ENCODE measurements at places on chromosomes 12 and 14.
A peak's percentile ranks its signal among the peaks of the same experiment; 100 is the strongest.

GRCh38 chr12:57086493-57087009 lies 2.4 kb upstream of the NAB2 start:
- DNase-seq: peak; percentile 76

GRCh38 chr12:90940872-90941499 lies 14.0 kb downstream of the CCER1 start:
- peak; percentile 84 for DNase-seq

- no peak for DNase-seq
These were observed 267.3 kb upstream of the SRRM4 start for GRCh38 chr12:118714051-118714460.

- no peak for DNase-seq
These were observed 18.5 kb upstream of the GPRC5A start for GRCh38 chr12:12872934-12873275.

- no peak for DNase-seq
These were observed 39.1 kb downstream of the CORO1C start for GRCh38 chr12:108691998-108692808.

GRCh38 chr14:97106166-97106565 lies 309.0 kb downstream of the VRK1 start:
- DNase-seq: no peak

- DNase-seq: peak; percentile 70
These were observed 86.3 kb downstream of the VWF start for GRCh38 chr12:6038160-6038559.

DNA sequence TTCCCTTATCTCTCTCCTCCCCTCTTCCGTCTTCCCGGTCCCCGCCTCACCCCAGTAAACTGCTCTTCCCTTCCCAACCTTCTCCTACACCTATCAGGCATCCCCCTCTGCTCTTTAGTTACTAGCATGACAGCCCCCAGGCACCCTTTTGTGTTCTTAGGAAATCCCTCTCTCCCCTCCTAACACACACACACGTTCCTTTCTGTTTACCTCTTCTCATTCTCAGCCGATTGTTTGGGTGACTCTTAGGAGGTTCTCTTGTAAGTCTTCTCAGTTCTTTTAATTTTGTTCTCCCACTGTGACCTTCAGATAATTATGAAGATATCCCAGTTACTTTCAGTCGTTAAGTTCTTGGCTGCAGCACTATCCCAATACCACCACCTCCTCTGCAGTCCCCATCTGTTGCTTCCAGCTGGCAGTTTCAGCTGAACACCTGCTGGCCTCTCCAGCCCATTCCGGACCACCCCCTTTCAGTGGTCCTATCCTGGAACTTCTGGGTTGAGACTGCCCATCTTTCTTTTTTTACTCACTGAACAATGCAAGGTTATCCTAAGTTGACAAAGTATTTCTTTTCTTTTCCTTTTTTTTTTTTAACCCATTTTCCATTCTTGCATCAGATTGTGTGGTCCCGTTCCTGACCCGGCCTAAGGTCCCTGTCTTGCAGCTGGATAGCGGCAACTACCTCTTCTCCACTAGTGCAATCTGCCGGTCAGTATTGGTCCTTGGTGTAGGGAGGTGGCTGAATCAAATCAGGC lies 711 bp downstream of the MARS1 start:
- peak; percentile 20 for DNase-seq

DNA sequence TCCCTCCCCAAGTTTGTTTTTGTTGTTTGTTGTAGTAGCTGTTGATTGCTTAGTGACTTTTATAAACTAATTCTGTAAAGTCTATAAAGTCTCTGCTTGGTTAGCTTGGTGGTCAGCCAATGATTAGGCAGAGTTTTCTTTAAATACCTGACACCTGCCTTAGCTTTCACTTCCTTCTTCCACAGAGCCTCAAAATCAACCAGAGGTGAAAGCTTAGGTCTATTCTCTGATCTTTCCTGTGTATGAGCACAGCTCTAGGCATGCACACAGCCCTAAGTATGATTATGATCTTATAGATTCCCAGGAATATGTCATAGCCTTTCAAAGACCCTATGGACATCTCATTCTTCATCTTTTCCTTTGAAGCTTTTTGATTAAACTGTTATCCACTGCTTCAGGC lies 514.7 kb downstream of the AACS start:
- DNase-seq: no peak

Measured in fibroblast of the aortic adventitia (primary cell).